Activated T-helper 9 cell treated with anti-CD3 and anti-CD28 coated beads, Interleukin-2, amount 50 U/mL, for 16 hours (primary cell): ENCODE measurements at places on chromosomes 13 and 19.

GRCh38 chr13:29721766-29722165 lies 126.3 kb upstream of the SLC7A1 start:
- DNase-seq: no peak

DNA sequence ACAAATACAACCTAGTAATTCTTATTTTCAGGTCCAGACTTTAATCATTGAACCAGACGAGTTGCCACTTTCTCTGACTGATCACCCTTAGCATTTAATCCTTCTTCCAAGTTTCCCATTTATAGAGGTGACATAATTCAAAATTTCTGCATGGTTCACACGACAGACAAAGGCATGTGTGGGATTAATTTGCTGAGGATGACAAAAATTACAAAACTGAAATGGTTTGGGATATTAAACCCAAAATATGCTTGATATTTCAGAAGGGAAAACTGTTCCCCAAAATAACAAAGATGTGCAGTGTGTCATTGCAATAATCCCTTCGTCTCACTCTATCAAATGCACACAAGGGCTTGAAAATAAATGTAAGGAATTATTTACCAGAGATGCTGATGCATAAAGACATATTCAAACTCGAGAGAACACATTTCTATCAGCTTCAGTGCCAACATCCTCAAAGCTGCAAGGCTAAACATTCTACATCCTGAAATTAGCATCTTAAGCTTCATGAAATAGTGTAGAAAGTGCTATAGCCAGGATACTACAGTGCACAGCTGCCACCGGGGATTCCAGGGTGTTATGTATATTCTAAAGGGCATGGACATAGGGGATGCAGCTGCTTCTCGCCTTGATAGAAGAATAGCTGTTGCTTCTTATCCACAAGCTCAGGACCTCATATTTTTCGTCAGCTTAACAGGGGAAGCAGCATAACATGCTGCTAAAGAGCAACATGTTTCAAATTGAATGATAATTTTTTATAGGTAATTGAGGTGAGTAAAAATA lies 198.7 kb upstream of the SLITRK1 start:
- DNase-seq: no peak

DNA sequence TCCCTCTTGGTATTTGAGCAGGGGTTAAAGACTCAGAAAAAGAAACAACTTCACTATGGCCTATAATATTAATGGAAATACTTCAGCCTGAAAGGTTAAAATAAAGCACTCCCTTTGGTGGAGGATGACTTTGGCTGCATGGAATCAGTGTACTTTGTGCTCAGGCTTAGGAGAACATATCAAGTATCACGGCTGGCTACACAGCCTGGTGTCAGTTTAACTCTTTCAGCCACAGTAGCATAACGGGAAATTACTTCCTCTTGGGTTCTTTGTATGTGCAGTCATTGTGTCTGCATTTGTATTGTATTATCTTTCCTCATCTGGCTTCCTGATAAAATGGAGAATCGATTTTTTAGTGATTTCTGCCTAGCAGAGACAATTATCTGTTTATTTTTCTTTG lies 239.0 kb downstream of the GGACT start:
- no peak for DNase-seq

GRCh38 chr13:95509521-95510310 lies 42.8 kb upstream of the CLDN10 start:
- DNase-seq: no peak

DNA sequence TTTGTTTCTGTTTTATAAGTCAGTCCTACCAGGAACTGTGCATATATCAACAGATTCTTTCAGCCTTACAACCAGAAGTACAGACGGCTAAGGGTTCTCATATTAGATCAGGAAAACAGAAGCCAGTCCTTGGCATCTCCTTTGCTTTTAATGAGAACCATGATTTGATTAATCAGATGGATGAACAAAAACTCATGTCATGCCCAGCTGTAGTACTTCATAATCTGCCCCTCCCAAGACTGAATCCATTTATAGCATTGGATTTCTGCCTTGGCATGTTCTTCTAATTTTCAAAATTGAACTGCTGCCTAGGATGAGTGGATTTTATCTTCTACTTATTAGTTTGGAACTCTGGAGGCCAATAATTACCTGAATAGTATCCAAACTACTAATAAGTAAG lies 617.2 kb downstream of the SLITRK5 start:
- no peak for DNase-seq

DNA sequence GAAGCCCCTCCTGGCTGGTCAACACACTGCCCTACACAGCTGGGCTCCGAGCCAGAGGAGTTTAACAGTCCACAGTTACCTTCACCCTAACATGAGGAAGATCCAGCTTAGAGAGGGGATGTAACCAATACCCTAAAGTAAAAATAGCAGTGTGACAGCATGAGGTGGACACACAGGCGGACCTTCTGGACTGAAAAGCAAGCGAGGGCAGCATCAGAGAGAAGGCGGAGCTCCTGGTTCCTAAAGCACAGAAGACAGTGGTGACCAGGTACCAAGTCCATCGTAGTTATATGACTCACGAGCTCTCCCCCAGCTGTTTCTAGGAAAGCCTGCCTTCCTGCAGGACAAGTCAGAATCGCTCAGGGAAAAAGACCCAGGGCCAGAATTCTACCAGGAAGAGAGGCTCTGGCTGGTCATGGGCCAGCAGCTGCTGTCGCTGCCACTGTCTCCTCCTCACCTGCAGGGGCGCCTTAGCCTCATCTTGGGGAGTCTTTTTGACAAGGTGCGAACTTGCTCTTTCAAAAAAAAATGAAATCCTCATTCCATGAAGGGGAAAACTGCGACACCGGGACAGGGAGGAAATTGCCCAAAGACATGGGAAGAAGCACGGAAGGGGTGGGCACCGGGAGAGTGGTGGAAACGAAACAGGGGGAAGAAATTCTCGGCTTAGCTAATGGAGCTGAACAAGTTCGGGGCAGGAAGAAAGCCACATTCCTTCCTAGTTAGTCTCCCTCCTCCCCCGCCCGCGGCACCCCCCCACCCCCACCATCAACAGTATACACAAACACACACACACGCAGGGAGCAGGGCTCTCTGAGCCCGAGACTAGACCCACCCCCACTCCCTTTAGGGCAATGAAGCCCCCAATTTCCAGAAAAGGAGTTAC lies 1.7 kb downstream of the ELL start:
- DNase-seq: peak; percentile 47

- DNase-seq: no peak
Measured at GRCh38 chr13:25085125-25085742, 10.7 kb upstream of the PABPC3 start.

DNA sequence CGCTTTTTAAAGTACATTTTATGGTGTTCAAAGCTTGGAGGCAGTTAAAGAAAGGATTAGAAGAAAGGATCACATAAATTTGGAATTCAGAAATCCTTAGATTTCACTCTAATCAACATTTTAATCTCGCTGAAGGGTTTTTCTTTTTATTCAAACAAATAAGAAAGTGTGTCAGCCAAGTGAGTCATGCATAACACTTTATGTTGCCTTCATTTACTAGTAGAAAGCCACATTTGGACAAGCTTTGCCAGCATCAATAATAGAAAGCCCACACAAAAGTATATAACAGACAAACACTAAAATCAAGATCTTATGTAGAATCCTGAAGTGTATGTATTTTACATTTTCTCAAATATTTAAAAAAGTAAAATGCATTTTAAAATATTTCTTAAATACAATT lies 154.9 kb upstream of the TRPC4 start:
- DNase-seq: no peak

GRCh38 chr13:25971459-25972145 lies 80.2 kb downstream of the SHISA2 start:
- peak; percentile 26 for DNase-seq

- DNase-seq: no peak
Measured at GRCh38 chr19:18590273-18591272, 2.0 kb downstream of the REX1BD start.

DNA sequence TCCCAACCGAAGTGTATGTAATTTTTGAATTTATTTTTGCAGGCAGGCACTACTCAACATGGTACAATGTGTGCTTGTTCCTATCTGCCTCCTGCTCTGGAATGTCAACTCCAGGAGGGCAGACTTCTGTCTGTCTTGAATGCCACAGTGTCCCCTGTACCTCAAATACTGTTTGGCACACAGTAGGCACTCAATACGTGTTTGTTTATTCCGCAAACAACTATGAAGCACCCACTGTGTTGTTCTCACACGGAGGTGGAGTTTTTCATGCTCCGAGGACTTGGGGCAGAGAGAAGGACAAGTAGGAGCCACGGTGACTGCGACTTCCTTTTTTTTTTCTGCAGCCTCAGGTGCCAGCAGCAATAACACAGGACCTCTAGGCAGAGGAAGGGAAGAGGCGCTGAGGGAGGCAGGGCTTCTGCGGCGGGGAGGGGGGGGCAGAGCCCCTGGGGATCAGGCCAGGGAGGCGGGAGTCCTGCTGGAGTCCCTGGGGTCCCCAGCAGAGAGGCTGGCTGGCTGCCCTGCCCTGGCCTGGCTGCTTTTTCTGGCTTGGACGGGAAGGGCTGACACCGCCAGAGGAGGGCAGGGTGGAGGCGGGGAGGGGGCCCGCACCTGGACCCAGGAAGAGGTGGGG lies 29.3 kb upstream of the TNFAIP8L1 start:
- DNase-seq: no peak

DNA sequence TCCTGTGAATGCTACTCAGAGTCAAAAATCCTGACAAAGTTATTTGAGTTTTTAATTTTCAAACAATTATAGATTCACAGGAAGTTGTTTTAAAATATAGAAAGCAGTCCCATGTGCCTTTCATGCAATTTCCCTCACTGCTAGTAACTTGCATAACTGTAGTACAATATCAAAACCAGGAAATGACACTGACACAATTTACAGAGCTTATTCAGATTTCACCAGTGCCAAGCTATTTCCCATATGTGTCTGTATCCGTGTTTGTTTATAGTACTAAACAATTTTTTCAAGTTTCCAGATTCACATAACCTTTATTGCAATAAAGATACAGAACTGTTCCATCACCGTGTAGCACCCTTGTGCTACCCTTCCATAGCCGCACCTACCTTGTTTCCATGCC lies 934.6 kb downstream of the PCDH17 start:
- DNase-seq: no peak

DNA sequence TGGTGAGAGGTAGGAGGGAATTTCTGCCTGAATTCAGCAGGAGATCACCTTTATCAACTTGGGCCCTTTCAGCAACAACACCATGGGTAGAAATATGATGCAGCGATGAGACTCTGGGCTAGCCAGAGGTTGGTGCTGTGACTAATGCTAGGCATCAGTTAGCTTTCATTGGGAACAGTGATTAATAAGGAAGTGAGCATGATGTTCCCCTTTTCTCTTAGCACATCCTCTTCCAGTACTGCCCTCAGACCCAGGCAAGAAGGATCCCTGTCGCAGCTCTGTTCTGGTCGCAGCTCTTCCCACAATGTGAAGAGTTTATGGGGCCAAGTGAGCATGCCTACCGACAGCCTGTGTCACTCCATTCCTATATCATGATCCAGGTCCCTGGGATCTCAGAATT lies 100.5 kb downstream of the FLT1 start:
- DNase-seq: no peak

GRCh38 chr19:6126335-6126974 lies 9.0 kb upstream of the ACSBG2 start:
- no peak for DNase-seq

DNA sequence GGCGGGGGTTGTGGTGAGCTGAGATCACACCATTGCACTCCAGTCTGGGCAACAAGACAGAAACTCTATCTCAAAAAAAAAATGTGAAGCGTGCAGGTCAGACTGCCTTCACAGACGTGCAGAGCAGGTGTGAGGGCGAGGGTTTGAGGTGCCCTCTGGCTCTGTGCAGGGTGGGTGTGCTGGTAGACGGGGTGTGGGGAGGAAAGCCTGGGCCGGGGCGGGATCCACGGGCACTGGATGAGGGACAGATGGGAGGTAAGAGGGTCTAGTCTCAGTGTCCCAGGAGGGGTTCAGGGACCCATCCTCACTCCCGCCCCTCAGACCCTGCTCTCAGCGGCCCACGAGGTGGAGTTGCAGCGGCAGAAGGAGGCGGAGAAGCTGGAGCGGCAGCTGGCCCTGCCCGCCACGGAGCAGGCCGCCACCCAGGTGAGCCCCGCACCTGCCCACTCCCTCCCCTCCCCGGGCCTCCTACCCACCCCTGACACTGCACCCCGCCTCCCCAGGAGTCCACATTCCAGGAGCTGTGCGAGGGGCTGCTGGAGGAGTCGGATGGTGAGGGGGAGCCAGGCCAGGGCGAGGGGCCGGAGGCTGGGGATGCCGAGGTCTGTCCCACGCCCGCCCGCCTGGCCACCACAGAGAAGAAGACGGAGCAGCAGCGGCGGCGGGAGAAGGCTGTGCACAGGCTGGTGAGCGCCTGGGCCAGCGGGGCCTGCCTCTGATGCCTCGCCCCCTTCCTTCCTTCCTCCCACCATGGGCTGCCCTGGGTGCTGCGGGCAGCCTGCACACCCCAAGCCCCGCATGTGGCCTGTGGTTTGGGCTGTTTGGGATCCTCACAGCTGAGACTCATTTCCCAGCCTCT lies 9.1 kb downstream of the NOP53 start:
- no peak for DNase-seq

- no peak for DNase-seq
Measured at GRCh38 chr19:43842007-43842406, 14.9 kb downstream of the ZNF283 start.

- DNase-seq: no peak
Measured at GRCh38 chr19:29294343-29294811, 81.4 kb upstream of the UQCRFS1 start.

DNA sequence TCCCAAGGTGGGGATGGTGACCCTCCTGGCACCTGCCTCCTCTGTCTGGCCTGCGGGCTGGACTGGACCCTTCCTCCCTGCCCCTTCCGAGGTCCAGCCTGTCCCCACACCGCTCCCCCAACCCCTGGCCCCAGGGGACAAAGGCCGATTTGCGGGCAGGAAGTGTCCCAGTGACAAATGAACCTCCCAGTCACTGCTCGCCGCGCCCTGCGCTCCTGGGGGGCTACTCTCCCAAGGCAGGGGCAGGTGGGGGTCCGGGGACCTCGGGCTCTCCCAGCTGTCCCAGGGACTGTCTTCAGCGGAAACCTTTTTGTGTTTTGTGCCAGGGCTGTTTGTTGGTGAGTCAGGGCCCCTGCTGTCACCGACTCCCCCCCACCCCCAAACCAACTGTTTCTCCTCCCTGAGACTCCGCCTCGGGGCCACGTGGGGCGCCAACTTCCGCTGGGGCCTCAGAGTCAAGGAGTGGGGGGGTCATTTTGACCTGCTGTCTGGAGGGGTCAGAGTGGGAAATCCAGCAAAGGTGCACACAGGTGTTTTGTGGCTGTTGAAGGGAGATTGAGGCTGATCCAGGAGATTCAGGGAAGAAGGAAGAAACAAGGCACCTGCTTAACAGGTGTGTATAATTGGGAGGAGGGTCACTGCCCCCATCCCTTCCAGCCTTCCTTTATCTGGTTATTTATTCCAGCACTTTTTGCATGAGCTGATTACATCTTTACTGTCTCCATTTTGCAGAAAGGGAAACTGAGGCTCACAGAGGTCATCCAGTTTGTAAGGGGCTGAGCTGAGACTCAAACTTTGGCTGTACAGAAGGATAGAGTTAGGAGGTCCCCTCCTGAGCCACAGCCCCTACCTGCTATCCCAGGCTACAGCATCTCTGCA lies 831 bp downstream of the PGPEP1 start:
- DNase-seq: peak; percentile 49
